Suppressor macrophage treated with lipopolysaccharide for 4 hours (primary cell): ENCODE measurements at places on chromosomes 7 and 10.

DNA sequence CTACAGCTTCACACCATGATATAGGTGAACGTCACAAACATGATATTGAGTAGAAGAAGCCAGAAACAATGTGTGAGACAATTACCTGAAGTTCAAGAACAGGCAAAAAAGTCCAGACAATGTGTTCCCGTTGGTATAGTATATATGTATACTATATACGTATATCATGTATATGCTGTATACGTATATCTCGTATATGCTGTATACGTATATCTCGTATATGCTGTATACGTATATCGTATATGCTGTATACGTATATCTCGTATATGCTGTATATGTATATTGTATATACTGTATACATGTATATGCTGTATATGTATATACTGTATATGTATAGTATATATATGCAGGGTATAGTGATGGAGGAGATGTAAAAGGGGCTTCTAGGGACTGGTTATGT, 10.8 kb downstream of the ZSCAN25 start:
- no peak for DNase-seq

- DNase-seq: no peak
Observed at GRCh38 chr10:118383699-118384098, 41.6 kb upstream of the FAM204A start.

- no peak for DNase-seq
Observed at GRCh38 chr7:112791465-112792168, 1.4 kb upstream of the TMEM168 start.

DNA sequence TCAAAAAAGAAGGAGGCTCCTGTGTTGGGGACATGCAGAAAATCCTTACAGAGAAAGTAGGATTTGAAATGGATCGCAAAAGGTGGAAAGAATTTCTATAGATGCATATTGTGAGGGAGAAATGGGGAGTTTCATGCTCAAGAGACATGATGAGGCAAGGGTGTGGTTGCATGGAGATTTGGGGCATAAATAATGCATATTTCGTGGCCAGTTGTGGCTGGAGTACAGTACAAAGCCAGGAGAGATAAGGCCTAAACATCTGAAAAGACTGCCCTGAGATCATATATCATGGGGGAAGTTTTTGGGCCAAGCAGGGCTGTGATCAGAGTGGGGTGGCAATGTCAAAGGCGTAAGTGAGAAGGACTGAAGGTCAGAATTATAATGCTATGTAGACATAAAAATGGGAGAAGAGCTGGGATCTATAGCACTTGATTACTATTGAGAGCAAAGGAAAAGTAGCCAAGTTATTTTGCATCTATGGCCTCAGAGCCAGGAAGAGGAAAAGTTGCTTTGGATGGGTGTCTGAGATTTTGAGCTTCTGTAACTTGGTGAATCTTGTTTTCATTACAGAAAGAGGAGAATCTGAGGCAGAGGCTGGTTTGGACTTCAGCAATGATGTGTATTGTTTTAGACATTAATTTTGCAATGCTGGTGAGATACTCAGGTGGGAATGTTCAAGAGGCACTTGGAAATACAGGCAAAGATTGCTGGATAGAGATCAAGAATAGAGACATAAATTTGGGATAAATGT, 166.6 kb downstream of the INHBA start:
- DNase-seq: no peak

DNA sequence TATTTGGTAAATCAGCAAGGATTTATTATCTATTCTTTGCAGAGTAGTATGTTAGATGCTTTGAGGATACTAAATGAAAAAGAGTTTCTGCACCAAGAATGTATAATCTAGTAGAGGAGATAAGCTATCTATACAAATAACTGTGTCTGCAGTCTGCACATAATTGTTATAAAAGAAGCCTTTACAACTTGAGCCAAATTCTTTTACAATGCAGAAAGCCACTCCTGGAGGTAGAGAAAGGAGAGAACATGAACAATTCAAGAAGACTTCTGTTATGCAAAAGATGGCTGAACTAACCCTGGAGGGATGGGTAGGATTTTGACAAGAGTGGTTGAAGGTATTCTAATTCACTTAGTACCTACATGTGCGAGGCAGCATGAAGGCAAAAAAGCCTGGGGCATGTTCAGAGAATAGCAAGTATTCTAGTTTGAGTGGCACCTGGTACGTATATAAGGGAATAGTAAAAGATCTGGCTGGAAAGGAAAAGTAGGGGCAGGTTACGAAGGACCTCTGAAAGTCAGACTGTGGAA, 251.1 kb upstream of the KAT6B start:
- DNase-seq: no peak

DNA sequence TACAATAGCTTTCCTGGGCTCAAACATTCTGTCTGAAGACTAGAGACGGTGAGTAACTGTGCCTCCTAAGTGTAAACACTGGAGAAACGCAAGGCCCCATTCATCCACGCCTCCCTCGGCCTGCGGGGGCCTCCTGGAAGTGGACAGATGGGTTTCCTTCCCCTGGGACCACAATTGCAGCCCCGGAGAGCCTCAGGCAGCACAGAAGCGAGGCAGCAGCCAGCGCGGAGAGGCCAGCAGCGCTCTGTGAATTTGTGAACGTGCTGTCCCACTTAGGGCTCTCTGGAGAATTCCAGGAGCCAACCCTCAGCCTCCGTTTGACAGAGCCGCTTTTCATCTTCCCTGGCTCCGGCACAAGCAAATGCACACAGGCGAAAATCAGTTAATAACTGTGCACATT, 23.2 kb upstream of the CALN1 start:
- DNase-seq: no peak

- no peak for DNase-seq
Observed at GRCh38 chr10:132276706-132277105, 31.0 kb downstream of the STK32C start.

- no peak for DNase-seq
Observed at GRCh38 chr7:77442636-77443035, 26.5 kb upstream of the GSAP start.

- peak; percentile 62 for DNase-seq
Observed at GRCh38 chr10:47361293-47361692, 13.1 kb downstream of the RBP3 start.

DNA sequence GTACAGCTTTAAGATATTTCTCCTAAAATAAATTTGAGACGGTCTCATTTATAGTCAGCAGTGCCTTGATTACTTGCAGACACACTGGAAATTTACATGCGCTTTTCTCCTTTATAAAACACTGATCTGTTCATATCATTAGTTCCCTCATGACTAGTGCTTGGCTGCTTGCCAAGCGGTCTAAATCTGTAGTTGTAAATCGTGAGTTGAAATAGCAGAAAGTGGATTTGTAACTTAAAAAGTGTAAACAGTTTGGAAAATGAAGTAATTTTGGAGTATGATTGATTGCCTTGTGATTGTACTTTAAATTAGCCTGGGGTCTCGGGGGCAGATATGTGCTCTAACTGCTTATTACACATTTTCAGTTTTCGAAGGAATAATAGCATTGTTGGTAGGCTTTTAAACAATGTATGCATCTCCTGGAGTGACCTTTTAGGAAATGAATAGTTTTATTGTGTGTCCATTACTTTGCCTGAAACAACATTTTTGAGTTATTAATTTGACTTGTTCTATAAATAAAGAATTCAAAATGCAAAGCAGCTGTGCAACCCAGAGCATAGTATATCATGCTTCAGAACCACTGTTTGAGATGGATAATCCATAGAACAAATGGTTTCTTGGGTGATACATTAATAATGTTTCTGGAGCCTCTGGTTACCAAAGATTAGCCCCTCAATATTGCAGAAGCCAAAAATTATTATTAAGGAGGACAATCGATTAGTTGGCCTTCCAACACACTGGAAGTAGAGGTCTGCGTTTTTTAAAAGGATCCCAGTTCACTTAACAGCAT, 73.3 kb downstream of the ARID5B start:
- DNase-seq: peak; percentile 54

DNA sequence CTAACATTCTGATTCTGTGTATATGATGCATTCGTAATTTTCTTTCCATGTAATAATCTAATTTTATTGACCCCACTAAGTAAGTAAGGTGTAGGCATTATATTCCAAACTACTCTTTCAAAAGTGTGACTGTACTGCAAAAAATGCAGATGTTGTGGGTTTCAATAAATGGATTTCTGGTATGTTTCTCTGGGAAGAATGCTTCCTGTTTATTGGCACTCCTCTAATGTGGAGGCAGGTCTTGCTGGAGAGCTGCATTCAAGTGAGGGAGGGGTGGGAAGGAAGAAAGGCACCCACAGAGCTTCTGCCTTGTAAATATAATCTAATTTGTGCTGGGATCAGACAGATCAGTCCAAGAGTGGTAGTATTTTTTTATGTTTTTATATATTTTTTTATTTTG, 23.9 kb downstream of the ST7 start:
- no peak for DNase-seq

GRCh38 chr7:44712012-44712411, 36.6 kb upstream of the ZMIZ2 start:
- DNase-seq: no peak

GRCh38 chr7:50284296-50284695, 20.2 kb upstream of the IKZF1 start:
- DNase-seq: no peak

DNA sequence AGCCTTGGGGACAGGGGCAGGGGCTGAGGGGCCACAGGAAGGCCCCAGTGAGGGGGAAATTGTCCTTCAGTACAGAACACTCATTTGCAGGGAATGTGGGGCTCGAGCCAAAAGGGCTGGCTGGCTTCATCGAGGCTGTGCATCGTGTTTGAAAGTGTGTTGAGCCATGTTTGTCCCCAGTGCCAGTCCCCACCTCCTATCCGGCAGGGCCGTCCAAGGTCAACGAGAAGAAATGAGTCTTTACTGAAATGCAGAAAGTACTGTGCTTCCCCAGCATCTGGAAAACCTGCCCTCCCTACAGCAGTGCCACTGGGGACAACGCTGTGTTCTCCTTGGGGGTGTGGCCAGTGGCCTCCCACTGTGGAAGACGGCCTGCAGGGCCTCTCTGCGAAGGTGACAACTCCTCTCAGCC, 214.1 kb downstream of the KLF6 start:
- no peak for DNase-seq

DNA sequence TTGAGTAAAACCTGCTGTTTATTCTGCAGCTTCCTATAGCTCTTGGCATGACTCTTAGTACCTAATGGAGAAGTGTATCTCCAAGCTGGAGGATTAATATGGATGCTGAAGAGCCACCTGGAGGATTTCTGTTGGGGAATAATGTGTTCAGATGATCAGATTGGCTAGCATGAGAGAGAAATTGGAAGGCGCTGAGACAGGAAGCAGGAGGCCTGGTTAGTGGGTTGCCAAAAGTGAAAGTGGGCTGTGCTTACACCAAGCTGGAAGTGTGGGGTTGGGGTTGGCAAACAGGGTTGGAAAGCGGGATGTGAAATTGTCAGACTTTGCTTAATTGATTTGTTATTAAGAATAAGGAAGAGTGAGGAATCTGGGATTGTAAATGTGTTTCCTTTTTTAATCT, 111.8 kb upstream of the PLPP4 start:
- no peak for DNase-seq

- DNase-seq: no peak
Observed at GRCh38 chr7:146728141-146728540, 611.5 kb downstream of the CNTNAP2 start.

- DNase-seq: no peak
Observed at GRCh38 chr10:34166354-34166753, 648.7 kb downstream of the PARD3 start.

- DNase-seq: no peak
Observed at GRCh38 chr10:76133597-76134255, 702.3 kb downstream of the LRMDA start.

DNA sequence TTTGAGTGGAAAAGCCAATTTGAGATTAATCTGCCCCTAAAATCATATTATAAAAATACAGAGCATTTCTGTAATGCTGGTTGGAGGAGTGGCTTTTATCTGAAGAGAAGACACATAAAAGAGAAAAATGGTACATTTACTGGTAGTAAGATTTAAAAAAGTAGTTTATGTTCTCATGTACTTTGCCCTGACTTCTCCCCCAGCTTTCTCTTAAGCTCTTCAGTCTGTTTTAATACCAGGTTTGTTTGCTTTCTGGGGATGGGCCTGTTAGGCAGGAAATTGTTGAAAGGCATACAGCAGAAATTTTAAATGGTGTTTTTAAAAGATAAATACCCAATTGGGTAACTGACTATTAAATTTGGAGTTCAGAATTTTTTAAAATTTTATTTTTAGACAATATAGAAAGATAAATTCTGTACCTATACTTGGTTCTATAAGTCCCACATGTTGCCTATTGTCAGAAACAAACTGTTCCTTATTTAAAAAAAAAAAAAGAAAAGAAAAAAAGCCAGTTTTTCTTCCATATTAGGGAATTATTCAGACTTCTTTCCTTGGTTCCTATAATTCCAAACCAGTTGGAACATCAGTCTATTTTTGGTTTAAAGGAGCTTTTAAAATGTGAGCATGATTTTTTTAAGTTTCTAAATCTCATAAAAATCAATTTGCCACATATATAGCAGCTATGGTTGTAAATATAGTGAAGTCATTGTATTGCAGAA, 136.6 kb downstream of the ARID5B start:
- DNase-seq: no peak

DNA sequence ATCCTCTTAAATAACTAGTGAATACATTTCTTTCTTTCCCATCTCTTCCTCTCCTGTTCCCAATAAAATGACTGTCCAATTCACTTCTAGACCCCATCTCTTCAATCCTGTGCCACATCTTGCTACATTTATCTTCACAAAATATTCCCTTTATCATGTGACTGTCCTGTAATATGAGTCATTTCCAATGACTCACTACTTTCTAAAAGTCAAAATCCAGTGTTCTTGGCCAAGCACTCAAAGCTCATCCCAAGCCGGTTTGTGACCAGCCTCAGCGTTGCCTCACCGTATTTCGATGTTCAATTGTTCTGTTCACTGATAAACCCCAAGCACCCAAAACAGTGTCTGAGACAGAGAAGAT, 104.7 kb downstream of the PARD3 start:
- no peak for DNase-seq

GRCh38 chr7:24395512-24395911, 111.5 kb downstream of the NPY start:
- DNase-seq: no peak

GRCh38 chr7:138370956-138371355, 89.1 kb upstream of the TRIM24 start:
- peak; percentile 26 for DNase-seq

- no peak for DNase-seq
Observed at GRCh38 chr10:78931321-78932053, 137.3 kb upstream of the ZMIZ1 start.

DNA sequence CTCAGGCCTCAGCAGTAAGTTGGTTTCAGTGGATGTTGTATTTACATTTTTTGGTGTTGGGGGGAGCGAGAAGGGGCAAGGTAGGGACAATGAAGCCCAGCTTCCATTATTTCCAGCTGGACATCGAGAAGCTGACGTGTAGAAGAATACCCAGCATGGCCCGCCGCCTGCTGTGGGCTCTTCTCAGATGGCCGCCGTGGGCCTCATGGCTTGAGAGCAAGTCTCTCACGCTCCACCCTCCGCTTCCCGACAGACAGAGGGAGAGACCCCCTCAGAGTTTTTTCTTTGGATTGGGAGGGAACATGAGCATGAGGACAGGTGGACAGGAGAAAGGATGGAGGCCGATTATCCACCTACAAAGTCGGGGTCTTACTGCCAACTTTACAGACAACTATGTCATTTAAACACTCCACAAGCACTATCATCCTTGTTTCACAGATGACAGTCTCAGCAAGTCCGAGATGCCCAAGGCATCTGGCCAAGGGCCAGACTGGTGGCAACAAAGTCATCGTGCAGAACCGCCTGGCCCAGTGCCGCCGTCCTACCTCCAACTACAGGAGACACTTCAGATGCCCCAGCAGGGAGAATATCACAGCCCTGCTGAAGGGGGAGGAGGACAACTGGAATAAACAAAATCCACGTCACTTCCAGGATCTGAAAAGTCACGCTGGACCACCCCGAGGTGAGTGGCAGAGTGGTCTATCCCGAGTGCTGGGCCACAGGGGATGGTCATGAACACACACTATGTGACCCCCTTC, 195.9 kb downstream of the DIP2C start:
- no peak for DNase-seq
